ENCODE measurements at places on chromosomes 7 and 10.

GRCh38 chr10:30489346-30489745, 55.4 kb downstream of the MAP3K8 start:
- no peak for DNase-seq

DNA sequence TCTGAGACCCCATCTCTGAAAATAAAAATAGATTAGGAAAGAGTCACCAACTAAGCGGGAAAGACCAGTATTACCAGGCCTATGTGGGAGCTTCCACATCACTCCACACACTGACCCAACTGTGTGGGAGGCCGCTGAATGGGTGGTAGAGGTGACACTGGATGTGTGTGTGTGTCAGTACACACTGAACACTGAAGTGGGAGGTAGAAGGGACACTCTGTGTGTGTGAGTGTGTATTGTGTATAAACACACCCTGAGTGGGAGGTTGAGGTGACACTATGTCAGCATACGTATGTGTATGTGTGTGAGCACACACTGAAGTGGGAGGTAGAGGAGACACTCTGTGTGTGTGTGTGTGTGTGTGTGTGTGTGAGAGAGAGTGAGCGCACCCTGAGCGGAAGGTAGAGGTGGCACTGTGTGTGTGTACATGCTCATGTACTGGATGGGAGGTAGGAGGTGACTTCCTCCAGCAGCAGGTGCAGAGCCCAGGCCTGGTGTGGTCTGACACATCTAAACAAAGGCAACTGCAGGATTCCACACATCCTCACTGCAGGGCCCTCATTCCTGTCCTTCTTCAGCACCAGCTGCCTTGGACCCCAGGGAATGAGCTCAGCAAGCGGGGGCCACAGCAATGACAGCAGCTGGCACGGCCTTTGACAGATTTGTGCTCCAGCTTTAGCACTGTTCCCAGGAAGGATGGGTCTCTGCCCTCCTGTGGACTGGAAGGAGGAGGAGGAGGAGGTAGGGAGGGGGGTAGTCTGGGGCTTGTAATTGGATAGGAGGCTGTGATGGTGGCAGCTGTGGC, 26.5 kb upstream of the RBM20 start:
- DNase-seq, result no peak

DNA sequence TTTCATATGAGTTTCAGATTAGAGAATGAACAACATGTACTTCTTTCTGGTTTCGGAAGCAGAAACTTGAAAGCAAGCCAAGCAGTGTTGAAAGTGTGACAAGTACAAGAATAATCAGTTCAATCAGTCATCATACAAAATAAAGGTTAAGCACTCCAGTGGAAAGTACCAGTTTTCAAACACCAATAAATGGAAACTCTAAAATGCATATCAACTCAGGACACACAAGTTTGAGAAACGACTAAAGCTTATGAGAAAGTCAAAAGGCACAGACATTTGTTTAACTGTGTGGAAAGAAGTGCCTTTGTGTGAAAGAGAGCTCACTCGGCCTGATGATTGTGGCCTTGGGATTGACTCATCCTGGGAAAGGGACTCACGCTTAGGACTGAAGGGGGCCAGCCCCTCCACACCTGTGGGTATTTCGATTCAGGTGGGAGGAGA, 60.6 kb upstream of the AKR1C1 start:
- DNase-seq, result peak; percentile 12

GRCh38 chr7:28980451-28981160, 22.5 kb upstream of the TRIL start:
- no peak for DNase-seq

GRCh38 chr10:130790339-130790738, 521.2 kb downstream of the TCERG1L start:
- DNase-seq, result no peak

GRCh38 chr7:97174303-97174702, 56.8 kb downstream of the SDHAF3 start:
- DNase-seq, result no peak

- DNase-seq, result no peak
Observed at GRCh38 chr10:57664815-57665214, 602.9 kb downstream of the IPMK start.

- DNase-seq, result no peak
Observed at GRCh38 chr7:105202616-105203015, 186.1 kb downstream of the SRPK2 start.

DNA sequence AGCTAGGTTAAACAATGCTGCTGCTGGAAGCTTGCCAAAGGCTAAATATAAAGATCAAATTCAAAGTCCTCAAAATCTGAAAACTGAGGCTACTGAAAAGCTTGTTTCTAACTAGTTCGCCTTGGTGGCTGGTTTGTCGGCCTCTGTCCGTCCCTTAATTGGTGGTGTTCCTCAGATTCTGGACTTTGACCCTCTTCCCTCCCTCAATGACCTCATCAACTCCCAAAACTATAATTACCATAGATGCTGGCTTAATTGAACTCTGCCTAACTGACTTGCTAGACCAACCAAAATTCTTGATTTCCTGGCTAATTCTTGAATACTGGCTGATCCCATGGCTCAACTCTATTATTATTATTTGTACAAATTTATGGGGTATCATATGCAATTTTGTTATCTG, 15.6 kb downstream of the ARHGAP21 start:
- no peak for DNase-seq

- DNase-seq, result no peak
Observed at GRCh38 chr10:49330127-49330665, 31.2 kb downstream of the C10orf71 start.

GRCh38 chr10:14332903-14333302, 2.2 kb upstream of the FRMD4A start:
- DNase-seq, result no peak

DNA sequence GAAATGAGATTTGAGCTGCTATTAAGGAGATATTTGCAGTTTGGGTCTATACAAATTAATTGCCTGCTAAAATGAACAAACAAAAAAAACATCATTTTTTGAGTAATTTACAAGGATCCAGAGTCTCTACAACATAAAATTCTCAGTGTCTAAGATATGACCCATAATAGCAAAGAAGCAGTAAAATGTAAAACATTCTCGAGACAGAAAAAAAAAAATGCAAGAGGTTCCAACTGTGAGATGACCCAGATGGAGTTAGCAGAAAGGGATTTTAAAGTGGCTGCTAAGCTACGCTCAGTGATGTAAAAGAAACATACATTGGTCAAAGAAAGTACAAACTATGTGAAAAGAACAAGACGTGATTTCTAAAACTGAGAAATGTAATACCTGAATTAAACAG, 471.0 kb downstream of the SH2D4B start:
- no peak for DNase-seq

DNA sequence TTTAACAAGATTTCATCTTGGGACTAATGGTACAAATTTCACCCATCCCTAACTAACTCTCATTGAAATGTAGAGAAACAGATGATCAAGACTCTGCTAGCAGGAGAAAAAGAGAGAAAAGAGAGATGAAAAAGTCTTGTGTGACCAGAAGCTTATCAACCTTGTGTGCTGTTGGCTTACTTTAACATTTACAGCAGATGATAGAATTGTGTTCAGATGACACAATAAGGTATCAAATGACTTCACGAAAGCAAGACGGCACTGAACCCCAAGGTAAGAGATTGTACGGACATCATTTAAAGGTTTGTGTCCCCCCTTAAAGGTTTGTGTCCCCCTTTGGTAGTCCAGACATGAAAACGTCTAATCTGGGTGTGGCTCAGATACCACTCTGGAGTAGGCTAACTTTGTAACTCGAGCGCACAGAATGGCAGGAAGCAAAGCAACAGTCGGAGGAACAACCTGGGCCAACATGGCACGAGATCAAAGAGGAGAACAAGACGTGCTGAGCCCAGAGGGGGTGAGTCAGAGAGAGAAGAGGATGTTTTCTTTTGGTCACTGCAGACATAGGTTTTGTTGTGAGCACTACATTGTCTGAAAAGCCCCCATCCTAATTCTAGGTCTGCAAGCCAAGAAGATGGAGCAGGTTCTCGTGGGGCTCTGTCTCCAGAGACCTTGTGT, 10.4 kb upstream of the LMBR1 start:
- DNase-seq, result no peak

GRCh38 chr7:55588976-55589604, 16.8 kb upstream of the VOPP1 start:
- no peak for DNase-seq

- DNase-seq, result no peak
Observed at GRCh38 chr7:99767662-99768061, 16.3 kb downstream of the CYP3A4 start.

DNA sequence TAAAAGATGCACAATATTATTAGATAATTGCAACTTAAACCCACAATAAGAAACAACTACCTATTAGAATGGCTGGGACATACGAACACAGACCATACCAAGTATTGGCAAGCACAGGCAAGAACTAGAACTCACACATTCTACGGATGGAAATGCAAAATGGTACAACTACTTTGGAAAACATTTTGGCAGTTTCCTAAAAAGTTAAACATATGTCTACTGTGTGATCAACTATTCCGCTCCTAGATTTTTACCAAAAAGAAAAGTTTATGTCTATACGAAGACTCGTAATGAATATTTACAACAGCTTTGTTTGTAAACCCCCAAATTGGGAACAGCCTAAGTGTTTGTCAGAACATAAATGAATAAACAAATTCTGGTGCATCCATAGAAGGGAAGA, 194.7 kb downstream of the FGFR2 start:
- DNase-seq, result no peak

GRCh38 chr10:84254552-84255478, 10.0 kb downstream of the RGR start:
- no peak for DNase-seq

DNA sequence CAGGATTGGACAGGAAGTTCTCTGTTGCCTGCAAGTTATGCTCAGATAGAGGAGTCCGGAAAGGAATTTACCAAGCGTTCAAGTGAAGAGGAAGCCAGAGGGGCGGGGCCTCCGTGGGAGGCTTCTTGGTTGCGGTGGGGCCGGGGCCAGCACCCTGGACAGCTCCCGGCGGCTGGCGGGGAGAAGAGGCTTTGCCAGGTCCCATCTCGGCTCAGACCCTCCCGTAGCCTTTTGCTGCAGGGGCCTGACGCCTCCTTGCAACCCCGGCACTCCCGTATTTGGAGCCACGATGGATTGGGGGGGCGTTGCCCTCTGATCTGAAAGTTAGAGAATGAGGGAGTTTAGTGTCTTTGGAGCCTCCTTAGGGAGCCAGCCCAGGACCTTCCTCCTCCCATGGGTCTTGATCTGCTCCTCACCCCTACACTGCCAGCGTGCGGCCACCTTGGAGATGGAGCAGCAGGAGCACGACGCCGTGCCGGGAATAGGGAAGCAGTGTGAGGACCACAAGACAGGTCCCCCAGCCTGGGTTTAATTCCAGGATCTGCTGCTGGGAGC, 3.1 kb upstream of the SLC18A3 start:
- DNase-seq, result peak; percentile 56

- no peak for DNase-seq
Observed at GRCh38 chr10:104090611-104091010, 4.9 kb upstream of the COL17A1 start.

DNA sequence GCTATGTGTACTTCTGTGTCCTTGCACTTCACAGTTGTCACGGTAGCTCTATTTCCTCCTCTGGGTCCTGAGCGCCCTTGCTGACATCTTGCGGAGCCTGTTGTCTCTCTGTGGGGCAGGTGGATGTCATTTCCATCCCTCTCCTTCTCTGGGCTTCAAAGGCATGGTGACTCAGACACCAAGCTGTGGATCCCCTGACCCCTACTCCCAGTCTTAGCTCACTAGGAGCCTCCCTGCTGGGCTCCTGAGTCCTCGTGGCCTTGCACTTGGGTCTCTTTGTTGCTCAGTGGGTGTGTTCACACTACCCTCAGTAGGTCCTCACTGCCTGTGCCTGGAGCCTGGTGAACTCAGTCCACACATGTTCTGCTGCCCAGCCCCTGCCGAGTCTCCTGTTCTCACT, 100.3 kb upstream of the PAX2 start:
- no peak for DNase-seq

DNA sequence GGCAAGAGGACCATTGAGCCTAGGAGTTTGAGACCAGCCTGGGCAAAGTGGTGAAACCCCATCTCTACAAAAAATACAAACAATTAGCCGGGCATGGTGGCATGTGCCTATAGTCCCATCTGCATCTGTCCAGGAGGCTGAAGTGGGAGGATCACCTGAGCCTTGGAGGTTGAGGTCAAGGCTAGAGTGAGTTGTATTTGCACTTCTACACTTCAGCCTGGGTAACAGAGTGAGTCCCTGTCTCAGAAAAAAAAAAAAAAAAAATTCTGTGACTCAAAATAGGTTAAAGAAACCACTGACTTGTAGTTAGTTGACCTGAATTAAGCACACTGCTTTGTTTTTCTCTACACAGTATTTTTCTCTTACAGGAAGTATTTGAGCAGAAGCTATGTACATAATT, 74.4 kb downstream of the METTL2B start:
- no peak for DNase-seq

DNA sequence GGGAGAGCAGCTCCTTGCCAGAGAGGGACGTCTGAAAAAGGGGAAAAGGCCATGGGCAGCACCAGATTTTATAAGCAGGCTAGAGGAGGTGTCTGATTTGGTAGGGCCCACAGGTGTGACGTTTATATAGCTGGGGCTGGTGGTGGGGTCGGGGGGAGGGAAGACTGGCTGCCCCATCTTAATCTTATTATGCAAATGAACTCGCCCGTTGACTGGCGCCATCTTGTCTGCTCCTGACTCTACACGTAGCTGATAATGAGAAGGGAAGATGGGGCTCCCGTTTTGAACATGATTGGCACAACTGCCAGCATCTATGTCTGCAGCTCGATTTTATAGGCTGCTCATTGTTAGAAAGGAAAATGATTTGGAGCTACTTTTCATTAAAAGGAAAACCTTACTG, 28.6 kb upstream of the CADPS2 start:
- no peak for DNase-seq

GRCh38 chr10:49394933-49395740, 752 bp downstream of the DRGX start:
- no peak for DNase-seq

DNA sequence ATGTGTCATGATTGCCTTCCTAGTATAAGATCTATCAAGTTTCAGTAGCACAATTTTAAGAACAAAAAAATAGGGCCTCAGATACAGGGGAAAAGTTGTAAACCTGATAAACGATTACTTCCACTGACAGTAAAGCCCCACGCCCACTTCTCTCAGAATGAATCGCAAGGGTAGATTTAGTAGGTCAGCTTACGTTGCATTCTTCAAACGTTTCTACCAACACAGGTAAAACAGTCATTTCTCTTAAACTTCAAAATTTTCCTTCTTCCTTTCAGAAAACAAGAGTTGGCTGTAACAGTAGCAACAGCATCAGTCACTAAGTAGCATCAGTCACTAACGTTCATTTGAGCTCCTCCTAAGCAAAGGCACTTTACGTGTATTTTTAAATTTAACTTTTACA, 221.5 kb downstream of the ADAM12 start:
- peak; percentile 8 for DNase-seq

DNA sequence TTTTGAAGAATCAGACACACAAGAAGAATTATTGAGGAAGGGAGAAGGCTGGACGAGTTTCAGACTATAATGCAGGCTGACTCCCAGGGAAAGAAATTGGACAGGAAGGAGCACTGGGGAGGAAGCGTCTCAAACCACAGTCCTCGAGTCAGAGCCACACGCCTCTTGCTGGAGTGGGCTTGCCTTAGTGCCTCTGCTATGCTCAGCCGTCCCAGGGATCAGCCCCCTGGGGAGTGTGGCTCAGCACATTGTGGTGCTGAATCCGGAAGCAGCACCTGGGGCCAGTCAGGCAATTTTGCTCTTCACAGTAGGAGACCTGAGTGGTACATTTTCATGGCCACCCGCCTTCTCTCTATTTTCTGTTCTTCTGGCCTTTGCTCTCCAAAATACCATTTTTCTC, 67.4 kb upstream of the SLC35G1 start:
- DNase-seq, result no peak

All from stimulated activated CD4-positive, alpha-beta T cell treated with anti-CD3 and anti-CD28 coated beads, Interleukin-4, amount 100 ng/mL, for 1 hour (primary cell).